ENCODE measurements at places on chromosomes 6 and 20.

GRCh38 chr20:32606107-32606506 is 21.0 kb upstream of the NOL4L start:
- no peak for DNase-seq

DNA sequence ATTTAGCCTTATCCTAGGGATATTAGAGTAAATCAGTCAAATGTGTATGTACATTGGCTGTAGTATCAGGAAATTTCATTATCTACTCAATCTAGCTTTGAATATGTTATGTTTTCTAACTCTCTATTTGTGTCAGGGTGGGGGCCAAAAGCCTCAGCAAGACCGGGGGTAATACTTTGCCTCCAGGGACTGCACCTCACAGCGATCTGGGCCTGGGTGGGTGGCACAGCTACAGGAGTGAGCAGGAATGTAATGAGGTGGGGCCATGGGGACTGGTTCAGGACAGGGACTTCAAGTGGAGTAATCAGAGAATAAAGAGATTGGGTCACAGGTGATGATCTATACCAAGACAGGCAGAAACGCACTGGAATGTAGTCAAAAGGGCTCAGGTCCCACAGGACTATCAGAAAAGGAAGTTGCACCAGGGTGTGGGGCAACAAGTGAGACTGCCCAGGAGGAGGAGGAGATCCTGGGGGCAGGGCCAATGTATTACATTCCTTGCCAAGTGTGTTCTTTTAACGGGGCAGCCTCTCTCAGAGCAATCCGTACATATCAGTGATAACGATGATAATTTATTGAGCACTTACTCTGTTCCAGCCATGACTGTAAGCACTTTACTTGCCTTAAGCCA is 54.0 kb downstream of the PIGU start:
- no peak for DNase-seq

- no peak for DNase-seq
Observed at GRCh38 chr6:14544666-14545065, 427.1 kb downstream of the CD83 start.

DNA sequence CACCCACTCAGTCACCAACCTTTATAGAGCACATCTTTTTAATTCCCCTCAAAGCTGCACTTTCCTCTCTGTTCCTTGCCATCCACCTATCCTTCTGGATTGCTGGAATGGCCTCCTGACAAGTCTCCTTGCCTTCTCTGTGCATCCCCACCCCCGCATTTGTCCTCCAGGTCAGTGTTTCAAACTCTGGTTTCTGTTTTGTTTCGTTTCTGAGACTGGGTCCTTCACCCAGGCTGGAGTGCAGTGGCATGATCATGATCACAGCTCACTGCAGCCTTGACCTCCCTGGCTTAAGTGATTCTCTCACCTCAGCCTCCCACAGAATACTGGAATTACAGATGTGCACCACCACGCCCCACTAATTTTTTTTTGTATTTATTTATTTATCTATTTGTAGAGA is 96.2 kb downstream of the PLCB1 start:
- DNase-seq = no peak

DNA sequence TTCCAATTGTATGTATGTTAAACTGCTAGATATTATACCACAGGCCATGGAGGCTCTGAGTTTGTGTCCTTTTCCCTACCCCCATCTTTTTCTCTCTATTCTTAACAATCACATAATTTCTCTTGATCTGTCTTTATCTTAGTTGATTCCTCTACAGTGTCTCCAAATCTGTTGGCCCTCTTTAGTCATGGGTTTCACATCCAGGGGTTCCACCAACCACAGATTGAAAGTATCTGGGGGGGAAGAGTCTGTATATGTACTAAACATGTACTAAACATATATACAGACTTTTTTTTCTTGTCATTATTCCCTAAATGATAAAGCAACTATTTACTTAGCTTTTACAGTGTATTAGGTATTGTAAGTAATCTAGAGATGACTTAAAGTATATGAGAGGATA is 20.2 kb downstream of the RAB22A start:
- DNase-seq = no peak

- peak; percentile 37 for DNase-seq
Observed at GRCh38 chr6:3457710-3458602, 1.1 kb upstream of the SLC22A23 start.

DNA sequence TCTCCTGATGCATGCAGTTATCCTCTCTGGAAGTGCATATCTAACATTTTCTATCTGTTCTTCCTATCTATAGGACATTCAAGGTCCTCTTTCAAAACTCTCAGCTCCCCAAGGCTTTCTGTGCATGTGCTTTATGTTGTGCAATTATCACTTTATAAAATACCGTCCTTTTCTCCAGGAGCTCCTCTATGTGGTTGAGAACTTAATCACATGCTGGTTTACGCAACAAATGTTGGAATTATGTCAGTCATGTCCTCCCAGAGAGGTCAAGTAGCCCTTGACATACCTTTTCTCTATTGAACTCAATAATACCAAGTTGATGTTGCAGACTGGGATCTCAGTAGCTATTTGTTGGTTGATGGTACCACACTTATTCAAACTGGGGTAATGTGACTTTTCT is 388.4 kb downstream of the BTBD3 start:
- no peak for DNase-seq

GRCh38 chr20:34109442-34109841 is 2.6 kb downstream of the EIF2S2 start:
- no peak for DNase-seq

DNA sequence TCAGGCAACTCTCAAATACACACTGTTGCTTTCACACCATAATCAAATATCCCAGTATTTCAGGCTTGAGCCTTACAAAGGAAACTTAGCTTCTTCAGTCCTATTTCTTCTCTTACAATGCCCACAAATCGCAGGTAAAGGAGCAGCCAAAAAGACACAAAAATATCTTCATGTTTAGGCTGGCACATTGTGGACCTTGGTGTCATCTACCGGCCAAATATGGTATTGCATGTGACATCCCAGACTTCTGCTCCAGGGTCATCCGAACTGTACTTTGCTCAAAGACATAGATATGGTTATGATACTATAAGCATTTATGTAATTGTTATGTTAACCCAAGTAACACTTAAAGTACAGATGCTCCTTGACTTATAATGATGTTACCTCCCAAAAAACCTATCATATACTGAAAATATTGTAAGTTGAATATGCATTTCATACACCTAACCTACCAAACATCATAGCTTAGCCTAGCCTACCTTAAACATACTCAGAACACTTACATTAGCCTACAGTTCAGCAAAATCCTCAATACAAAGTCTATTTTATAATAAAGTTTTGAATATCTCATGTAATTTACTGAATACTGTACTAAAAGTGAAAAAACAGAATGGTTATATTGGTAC is 4.6 kb downstream of the OR2H2 start:
- peak; percentile 72 for DNase-seq

DNA sequence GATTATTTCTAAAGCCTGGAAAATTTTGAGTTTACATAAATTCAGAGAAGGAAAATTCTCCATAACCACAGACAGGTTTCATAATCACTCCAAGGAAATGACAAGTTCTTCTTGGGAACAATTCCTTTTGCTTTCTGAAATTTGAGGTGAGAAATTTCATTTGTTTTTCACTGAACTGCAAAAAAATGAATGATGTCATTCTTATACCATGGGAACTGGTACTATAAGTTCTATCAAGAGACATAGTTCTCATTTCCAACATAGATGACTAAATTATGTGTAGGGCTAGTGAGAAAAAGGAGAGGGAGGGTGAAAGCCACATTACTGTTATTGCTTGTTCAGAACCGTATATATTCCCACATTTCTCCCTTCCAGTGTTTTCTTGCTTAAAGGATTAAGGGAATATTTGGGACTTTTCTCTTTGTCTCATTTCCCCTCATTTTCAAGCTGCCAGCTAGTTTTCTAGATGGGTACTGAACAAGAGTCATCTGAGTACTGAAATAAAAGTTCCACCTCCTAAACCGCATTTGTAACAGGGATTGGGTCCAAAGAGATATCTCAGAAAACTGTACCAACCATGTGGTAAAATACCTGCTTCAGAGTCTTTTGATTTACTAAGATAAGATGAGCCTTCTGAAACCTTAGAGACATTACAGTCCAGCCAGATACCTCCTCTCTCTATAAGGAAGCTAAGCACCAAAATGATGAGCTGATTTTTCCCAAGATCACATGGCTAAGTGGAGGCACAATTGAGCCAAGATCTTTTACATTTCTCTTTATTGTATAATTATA is 144.3 kb upstream of the PRDM1 start:
- no peak for DNase-seq

DNA sequence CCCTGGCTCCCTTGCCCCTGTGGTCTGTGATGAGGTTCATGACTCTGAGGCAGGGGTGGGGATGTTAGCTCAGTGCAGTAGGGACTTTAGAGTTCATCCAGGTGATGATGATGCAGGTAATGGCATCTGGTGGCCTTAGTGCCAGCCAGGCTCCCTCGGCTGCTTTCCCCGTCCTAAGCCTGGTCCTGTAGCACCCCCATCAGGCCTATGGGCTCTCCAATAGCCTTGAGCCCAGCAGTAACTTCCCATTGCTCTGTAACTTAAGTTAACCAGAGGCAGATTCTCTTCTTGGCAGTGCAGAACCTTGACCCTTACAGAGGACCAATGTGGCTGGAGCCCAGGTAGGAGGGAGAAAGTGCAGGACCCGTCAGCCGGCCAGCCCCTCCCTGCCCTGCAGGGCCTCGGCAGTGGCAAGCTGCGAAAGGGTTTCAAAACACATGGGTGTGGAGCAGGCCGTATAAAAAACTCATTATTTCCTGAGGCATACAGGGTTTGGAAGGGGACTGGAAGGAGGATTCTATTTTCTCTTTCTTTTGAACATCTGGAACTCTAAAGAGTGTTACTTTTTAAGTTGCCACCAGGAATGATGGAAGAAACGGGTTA is 406.9 kb downstream of the CDH26 start:
- no peak for DNase-seq

- no peak for DNase-seq
Observed at GRCh38 chr6:157460182-157460999, 79.4 kb downstream of the ZDHHC14 start.

- no peak for DNase-seq
Observed at GRCh38 chr6:151009576-151009975, 144.1 kb downstream of the MTHFD1L start.

GRCh38 chr20:13231031-13231752 is 10.1 kb downstream of the ISM1 start:
- no peak for DNase-seq

GRCh38 chr6:137218473-137218916 is 690 bp downstream of the IFNGR1 start:
- DNase-seq = peak; percentile 81

DNA sequence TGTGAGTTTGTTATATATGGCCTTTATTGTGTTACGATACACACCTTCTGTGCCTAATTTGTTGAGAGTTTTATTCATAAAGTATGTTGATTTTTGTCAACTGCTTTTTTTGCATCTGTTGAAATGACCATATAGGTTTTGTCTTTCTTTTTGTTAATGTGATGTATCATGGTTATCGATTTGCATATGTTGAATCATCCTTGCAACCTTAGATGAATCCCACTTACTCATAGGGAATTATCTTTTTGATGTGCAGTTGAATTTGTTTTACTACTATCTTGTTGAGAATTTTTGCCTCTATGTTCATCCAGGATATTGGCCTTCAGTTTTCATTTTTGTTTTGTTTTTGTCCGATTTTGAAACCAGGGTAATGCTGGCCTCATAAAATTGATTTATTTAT is 45.7 kb upstream of the TPD52L1 start:
- no peak for DNase-seq

Data from B cell (primary cell).